Panc1 (cell line): ENCODE measurements at places on chromosomes 11 and 22. TPM values are rescaled to one million over a fixed set of nuclear protein-coding genes. Genes with fewer than 3 reads are reported as not detected.

Gene USP2
- total RNA-seq, result 3.1 TPM

DNA sequence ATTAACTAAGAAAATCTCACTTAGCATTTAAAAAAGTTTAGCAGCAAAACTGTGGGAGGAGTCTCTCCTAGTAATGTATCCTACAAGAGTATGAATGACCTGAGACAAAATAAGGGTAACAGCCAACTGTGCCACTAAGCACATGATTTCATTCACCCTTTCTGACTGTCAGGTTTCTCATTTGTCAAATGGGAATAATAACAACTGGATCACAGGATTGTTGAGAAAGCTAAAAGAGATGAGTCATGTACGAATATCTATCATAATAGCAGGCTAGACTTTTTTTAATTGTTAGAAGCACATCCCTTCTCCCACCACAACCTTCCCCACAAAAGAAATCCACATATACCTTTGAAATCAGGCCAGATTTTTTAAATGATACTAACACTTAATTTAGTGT is 39.5 kb downstream of the MTMR2 start:
- DNase-seq, result no peak

DNA sequence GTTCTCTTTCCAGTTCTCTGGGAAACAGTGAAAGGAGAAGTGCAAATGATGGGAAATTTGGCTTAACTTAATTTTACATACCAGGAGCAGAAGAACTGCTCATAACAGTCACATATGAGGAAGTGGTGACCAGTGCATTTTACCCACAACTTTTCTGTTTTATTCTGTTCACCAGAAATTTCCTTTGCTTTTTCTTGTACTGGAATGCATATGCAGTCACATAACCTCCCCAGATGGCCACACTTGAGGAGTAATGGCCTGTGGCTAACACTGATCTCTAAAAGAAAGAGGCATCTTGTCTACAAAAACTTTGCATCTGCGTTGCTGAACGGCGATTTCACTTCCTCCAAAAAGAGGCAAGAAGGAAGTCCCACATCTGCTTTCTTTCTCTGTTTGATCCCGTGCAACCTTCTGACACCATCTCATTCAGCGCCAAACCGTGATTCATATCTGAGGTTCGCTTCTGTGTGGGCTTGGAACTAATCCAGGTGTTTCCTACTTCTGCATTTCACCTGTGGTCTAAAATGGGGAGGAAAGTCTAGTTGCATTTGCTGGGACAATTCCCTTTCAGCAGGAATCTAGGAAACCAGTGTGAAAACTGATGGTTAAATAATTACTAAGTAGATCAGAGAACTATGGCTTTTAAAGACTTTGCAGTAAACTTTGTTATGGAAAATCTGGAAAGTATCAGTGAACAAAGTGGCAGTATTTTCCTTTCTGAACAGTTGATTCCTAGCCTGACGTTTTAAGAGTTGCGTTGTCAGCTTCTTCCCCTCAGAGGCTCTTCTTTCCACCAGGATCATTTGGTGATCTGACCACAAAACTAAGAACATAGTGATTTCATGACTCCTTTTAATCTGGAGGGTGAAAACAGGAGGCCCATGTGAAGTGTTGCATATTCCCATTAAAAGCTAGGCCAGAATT is 4.2 kb upstream of the MPEG1 start:
- no peak for DNase-seq

Gene MUC2
- 0.08 TPM for total RNA-seq

Gene NXPE1
- not detected for total RNA-seq

- no peak for DNase-seq
Observed at GRCh38 chr22:41732096-41732772, 32.9 kb downstream of the MEI1 start.

GRCh38 chr22:40323681-40324171 is 22.6 kb upstream of the ADSL start:
- no peak for DNase-seq

Gene APOBEC3B
- 15.6 TPM for total RNA-seq

Gene SNX32
- not detected for total RNA-seq

GRCh38 chr22:19631899-19632667 is 82.2 kb upstream of the SEPTIN5 start:
- DNase-seq, result no peak

Gene OR52N4
- not detected for total RNA-seq

DNA sequence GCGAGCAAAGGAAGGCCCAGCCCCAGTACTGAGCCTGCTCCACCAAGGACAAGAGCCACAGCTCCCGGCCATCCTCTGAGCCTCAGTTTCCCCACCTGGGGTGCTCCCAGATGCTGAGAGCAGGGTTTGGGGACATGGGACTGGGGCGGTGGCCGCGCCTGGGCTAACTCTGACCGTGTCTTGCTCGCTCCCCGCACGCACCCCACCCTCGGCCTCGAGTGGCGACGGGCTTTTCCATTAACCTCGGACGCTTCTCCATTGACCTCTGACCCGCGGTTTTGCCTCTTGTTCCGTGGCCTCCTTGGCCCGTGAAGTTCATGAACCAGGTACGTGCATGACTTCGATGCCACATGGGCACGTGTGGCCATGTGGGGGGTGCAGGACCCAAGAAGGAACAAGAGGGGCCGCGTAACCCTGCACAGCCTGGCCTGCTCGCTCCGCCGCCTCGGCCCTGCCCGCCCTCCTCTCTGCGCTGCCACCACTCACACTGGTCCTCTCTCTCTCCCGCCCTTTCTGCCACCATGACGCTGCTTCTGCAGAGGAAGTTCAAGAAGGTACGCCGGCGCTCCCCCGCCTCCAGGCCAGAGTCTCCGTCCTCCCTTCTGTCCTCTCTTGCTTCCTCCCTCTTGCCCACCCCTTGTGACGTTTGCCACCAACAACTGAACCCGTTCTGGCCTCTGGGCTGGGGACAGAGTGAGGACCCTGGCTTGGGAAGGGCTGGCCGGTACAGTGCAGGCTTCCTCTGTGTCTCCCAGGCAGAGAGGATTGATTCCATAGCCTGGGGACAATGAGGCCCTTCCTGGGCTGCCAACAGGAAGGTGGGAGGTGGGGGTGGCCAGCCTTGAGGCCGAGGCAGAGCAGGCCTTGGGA is 6.9 kb downstream of the TNNT3 start:
- DNase-seq, result no peak

GRCh38 chr11:111937461-111937769 is 272 bp downstream of the DIXDC1 start:
- DNase-seq, result no peak

DNA sequence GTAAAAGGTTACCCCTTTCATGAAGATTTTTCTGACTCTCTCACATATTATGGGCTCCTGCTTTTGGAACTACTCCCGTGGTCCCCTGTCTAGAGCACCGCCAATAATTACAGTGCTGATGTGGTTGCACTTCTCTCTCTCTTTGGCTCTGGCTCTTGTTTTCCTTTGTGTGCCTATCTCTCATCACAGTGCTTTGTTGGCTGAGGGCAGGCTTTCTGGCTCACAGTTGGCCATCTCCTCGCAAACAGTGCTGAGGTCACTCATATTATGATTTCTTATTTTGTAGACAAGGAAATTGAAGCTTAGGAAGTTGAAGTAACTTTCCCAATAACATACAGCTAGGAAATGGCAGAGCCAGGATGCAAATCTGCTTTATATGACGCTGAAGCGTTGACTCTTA is 192.5 kb downstream of the DDX10 start:
- DNase-seq, result no peak

Gene POLDIP3
- total RNA-seq, result 46.6 TPM

- DNase-seq, result no peak
Observed at GRCh38 chr11:126756421-126756820, 244.1 kb downstream of the KIRREL3 start.

DNA sequence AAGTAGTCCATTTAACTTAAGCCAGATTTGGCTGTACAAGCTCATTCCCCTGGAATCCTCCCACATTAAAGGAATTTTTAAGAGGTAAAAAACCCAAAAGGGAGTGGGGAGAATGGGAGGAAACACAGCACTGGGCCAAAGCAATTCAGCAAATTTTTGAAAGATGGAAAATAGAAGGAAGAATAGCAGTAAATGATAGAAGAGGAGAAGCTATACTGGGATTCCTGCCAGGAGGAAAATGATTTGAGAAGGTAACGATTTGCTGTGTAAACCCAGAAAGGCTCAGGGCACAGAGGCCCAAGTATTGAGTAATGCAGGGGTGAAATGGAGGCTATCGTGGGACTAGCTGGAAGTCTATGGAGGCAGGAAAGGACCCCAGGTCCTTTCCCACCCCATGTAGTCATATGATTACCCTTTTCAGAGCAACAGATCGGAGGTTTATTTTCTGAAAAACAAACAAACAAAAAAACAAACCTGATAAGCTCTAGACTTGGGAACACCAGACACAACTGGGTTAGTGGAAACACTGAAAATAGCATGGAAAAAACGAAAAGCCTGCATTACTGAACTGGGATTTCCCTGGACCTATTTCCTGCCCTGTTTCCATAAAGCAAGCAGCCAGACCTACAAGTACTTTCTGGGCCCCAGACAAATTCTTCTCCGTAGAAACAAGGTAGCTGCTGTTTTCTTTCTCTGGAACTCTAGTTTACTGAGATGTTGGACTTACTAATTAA is 140.0 kb downstream of the SWAP70 start:
- DNase-seq, result no peak

Gene TST
- 15.9 TPM for total RNA-seq

DNA sequence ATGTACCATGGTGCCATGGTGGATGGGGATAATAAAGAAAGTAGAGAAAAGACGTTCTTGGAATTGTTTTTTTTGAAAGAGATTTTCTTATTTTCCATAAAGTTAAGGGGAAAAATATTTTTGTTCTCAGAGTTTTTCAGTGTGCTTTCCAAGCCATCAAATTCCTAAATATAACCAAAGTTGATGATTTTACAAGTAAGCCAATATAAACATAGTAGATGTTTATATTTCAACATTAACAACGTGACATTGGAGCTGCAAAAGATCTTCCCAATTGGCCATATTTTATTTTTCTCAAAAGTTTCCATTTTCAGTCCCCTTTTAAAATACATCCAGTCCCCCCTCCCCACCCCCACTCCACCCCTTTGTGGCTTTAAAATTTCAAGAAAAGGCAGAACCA is 80.9 kb upstream of the PICALM start:
- DNase-seq, result no peak

- no peak for DNase-seq
Observed at GRCh38 chr22:29780748-29781676, 13.8 kb downstream of the UQCR10 start.
